Left ventricle myocardium inferior (tissue), 1 donor: ENCODE measurements at places on chromosomes 3 and 15.

DNA sequence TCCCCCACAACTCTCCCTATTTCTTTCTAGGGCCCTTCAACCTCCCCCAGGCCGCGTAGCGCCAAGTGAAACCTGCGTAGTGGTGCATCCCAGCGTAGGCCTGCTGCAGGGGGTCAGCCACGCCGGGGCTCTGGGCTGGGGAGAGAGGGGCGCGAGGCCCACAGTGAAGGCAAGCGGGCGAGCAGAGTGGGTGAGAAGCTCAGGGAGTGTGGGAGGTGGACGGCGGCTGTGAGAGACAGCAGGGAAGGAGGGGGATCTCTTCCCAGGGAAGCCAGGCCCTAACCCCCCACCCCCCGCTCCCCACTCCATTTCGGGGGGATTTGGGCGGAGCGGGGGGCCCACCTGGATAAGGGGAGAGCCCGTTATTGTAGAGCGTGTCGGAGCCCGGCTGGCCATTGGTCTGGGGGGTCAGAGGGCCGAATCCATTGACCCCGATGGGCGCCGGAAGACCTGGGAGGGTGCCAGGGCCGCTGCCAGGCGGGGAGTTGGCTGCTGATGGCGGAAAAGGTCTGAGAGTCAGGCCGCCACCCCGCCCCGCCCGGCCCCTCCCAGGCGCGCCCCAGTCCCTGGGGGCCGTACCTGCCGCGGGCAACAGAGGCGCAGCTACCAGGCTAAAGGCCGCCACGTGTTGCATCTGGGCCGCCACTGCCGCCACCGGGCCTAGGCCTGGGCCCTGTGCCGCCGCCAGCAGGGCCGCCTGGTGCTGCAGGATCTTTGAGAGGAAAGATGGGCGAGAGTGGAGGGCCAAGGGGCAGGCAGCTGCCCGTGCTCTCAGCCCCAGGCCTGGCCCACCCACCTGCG is 16.6 kb upstream of the PARP6 start:
- DNase-seq = no peak
- no peak overlapping the region for H3K4me3 ChIP-seq
- H3K27me3 ChIP-seq = no peaks in the 10 kb centered on the region
- H3K27ac ChIP-seq = no peak overlapping the region

DNA sequence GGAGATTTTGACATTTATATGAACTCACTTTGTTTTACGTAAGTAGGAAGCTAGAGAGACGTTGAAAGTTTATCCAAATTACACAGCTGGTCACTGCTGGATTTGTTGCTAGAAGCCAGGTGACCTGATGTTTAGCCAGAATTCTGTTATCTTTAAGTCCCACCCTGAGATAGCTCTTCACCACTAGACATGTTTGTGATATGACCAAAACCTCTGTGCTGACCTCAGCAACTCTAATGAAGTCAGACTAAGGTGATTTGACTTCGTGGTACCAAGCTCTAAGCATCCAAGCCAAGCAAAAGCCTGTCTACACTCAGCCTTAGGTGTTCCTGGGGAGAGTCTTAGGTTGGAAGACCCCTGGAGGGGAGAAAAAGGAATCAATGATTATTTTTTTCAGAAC is 102.4 kb downstream of the ARRDC4 start:
- no peak for DNase-seq
- no peaks in the 10 kb centered on the region for H3K4me1 ChIP-seq
- no peaks in the 10 kb centered on the region for H3K36me3 ChIP-seq

- peak overlapping the region; percentile 55 for H3K4me3 ChIP-seq
- peak overlapping the region; percentile 71 for H3K27ac ChIP-seq
- no peaks in the 10 kb centered on the region for H3K27me3 ChIP-seq
- DNase-seq = peak; percentile 67
- H3K4me1 ChIP-seq = peaks cover 39% of the 10 kb centered on the region
- peaks cover 18% of the 10 kb centered on the region for H3K36me3 ChIP-seq
Measured at GRCh38 chr3:38003371-38003816, 12.8 kb downstream of the VILL start.

DNA sequence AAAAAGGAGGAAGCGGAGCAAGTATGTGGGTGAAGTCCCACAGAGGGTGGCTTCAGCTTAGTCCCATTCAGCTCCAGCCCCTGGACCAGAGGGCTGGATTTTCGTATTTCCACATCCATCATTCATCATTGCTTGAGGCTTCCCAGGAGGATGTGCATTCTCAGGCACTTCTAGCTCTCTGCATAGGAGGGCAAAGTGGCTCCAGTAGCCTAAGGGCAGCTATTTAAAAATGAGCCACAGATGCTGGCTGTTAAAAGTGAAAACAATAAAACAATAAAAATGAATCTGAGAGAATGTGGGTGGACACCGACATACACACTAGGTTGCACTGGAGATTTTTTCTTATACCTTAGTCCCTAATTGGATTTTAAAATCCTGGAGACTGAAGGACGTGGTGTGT is 629.2 kb upstream of the ZNF385D start:
- DNase-seq = no peak
- no peaks in the 10 kb centered on the region for H3K27me3 ChIP-seq
- no peaks in the 10 kb centered on the region for H3K4me1 ChIP-seq
- H3K4me3 ChIP-seq = no peak overlapping the region
- H3K27ac ChIP-seq = no peak overlapping the region

DNA sequence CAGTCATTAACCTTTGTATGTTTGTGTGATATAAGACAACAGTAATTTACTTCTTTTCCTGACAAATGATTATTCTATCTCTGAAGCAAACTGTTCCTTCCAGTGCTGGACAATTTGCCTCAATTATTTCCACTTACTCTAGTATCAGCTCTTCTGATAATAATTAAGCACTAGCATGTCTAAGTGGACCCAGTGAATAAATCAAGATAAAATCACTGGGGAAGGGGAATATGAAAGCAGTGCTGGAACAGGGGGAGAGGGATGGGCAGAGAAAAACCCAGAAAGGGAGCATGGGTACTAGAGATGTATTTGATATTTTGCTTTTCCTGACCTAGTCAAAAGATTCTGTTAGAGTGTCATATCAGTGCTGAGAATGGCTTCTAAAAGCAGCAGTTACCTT is 54.2 kb downstream of the SYN2 start:
- no peaks in the 10 kb centered on the region for H3K4me1 ChIP-seq
- H3K4me3 ChIP-seq = no peak overlapping the region
- no peak for DNase-seq
- no peaks in the 10 kb centered on the region for H3K36me3 ChIP-seq

- no peak for DNase-seq
- peaks cover 89% of the 10 kb centered on the region for H3K4me1 ChIP-seq
- no peak overlapping the region for H3K4me3 ChIP-seq
- peak overlapping the region; percentile 82 for H3K27ac ChIP-seq
- no peaks in the 10 kb centered on the region for H3K36me3 ChIP-seq
- H3K27me3 ChIP-seq = no peaks in the 10 kb centered on the region
Measured at GRCh38 chr3:23865595-23866396, 51.0 kb downstream of the NKIRAS1 start.

DNA sequence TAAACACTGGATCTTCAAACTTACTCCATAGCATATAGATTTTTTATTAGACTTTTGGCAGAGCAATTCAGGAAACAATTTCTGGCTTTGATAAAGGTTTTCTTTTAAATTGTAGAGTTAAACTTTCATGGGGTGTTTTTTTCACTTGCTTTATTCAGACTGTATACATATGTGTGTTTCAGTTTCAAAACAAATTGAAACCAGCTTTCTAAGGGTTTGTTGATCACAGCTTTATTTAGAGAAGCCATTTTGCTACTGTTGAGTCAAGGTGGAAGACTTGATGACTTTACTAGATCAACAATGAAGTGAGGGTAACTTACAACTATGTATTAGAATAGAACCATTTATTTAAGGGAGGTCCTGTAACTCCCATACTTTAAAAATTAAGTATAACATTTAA is 6.2 kb downstream of the UBE2E1 start:
- H3K4me3 ChIP-seq = peak overlapping the region; percentile 95
- H3K27ac ChIP-seq = no peak overlapping the region
- H3K27me3 ChIP-seq = no peaks in the 10 kb centered on the region
- DNase-seq = no peak

DNA sequence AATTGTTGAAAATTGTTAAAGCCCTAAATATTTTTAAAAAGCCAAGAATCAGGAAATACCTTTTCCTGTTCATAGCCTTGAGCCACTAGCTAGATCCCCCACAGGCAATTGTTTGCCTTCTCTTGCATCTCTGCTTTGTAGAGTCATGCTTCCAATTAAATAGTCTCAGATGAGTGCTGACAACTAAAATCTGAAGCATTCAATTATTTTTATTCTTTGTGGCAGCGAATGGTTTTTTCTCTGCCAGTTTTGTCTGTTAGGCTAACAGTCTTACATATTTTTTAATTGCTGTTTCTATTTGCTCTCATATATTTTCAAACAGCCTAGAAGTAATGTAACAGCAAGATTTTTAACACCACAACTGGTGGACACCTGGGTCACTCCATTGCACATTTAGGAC is 277.1 kb upstream of the GBE1 start:
- no peaks in the 10 kb centered on the region for H3K4me1 ChIP-seq
- no peaks in the 10 kb centered on the region for H3K27me3 ChIP-seq
- no peak overlapping the region for H3K4me3 ChIP-seq
- H3K27ac ChIP-seq = no peak overlapping the region
- no peaks in the 10 kb centered on the region for H3K36me3 ChIP-seq

GRCh38 chr15:43515741-43516140 is 1.7 kb upstream of the MAP1A start:
- DNase-seq = no peak
- peaks cover 8% of the 10 kb centered on the region for H3K27me3 ChIP-seq
- peaks cover 3% of the 10 kb centered on the region for H3K36me3 ChIP-seq
- peaks cover 72% of the 10 kb centered on the region for H3K4me1 ChIP-seq
- peak overlapping the region; percentile 66 for H3K4me3 ChIP-seq

- no peak overlapping the region for H3K4me3 ChIP-seq
- no peak for DNase-seq
- peaks cover 26% of the 10 kb centered on the region for H3K36me3 ChIP-seq
- no peaks in the 10 kb centered on the region for H3K27me3 ChIP-seq
Measured at GRCh38 chr3:194622621-194623340, 10.4 kb downstream of the TMEM44 start.

DNA sequence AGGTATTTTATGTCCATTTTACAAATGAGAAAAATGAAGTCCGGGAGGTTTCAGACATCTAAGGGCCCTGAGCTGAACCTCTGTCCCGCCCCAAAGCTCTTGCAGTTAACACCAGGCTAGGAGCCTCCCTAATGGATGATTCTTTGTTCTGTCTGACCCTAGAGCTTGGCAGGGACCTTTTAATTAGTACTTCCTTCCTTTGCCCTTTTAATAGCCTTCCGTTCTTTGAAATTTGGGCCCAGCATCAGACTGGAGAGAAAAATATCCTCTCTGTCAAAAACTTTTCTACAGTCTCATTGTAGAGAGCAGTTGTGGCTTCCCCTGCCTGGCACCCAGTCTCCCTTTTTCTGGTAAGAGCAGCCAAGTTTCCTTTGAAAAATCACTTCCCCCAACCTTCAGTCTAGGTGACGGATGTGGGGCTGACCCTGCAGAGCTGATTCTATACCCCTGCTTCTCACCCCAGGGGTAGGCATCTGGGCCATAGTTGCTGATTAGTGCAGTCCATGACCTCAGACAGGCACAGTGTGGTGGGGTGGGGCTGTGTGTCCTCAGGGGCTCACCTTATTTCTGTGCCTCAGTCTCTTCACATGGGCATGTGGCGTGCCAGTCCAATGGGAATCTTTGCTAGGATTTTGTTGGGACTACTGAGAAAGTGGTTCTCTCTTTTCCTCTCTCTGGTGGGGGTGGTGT is 220.4 kb downstream of the ADAMTS9 start:
- no peak overlapping the region for H3K27ac ChIP-seq
- no peak overlapping the region for H3K4me3 ChIP-seq
- H3K36me3 ChIP-seq = no peaks in the 10 kb centered on the region
- no peak for DNase-seq

GRCh38 chr15:30882849-30883433 is 20.8 kb upstream of the FAN1 start:
- no peak overlapping the region for H3K27ac ChIP-seq
- H3K4me3 ChIP-seq = no peak overlapping the region
- H3K27me3 ChIP-seq = peaks cover 4% of the 10 kb centered on the region
- H3K4me1 ChIP-seq = no peaks in the 10 kb centered on the region

DNA sequence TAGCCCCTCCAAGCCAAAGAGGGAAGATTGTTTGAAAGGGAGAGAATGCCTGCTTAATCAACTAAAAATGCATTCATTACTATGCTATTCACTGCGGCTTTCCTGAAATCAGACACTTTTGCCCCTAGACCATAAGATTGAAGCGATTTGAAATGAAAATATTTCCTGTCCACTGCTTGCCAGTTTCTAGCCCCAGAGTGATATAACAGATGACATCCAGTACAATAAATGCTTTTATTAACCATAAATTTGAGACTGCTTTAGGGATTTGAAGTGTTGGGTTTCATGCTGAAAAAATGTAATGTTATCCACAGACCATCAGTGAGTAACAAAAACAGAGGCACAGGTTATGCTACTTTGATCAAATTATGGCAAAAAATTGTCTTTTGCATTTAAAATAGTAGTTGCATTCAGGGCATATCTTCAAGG is 14.1 kb downstream of the IL17RD start:
- no peak for DNase-seq
- H3K27ac ChIP-seq = peak overlapping the region; percentile 61
- H3K36me3 ChIP-seq = no peaks in the 10 kb centered on the region
- H3K27me3 ChIP-seq = peaks cover 5% of the 10 kb centered on the region
- H3K4me3 ChIP-seq = no peak overlapping the region
- H3K4me1 ChIP-seq = peaks cover 47% of the 10 kb centered on the region
